ENCODE measurements at places on chromosomes 12 and 14.

GRCh38 chr12:132121283-132121682 is 22.8 kb downstream of the DDX51 start:
- no peak for DNase-seq

GRCh38 chr12:77947746-77948145 is 117.1 kb downstream of the NAV3 start:
- DNase-seq = no peak

- peak; percentile 21 for DNase-seq
Observed at GRCh38 chr12:110699591-110700445, 10.9 kb upstream of the HVCN1 start.

DNA sequence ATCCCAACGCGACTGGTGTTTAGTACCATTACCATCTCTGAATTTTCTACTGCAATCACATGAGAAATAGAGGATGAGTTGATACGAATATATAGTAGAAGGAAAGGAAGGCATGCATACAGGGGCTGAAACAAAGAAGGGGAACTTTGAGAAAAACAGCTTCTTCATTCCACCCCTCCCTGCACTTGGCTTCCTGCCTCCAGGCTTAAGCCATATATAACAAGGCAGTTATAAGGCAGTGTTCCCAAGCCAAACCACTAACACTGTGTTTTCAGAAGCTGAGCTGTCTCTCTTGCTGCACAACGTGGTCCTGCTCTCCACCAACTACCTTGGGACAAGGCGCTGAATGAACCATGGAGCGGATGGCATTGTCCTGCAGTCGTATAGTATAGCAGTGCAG is 11.0 kb downstream of the LETMD1 start:
- no peak for DNase-seq

DNA sequence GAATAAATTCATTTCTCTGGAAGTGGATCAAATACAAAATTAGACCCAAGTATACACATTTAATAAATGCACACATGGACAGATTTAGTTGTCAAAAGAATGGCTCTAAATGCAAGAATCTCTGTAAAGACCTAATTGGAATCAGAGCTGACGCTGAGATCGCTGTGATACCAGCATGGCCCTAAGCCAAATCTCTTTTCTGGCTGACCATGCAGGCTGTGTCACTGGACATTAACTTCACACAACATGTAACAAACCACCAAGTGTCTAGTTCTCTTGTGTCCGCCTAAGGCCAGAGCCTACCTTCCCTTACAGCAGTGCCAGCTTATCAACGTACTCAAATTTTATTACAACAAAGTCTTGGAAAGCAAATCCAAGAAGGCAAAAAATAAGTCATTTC is 127.5 kb downstream of the MED13L start:
- DNase-seq = no peak

GRCh38 chr14:24674204-24674970 is 40.4 kb upstream of the GZMB start:
- DNase-seq = no peak

- peak; percentile 72 for DNase-seq
Observed at GRCh38 chr12:3224530-3224903, 147.3 kb downstream of the TSPAN9 start.
